Stimulated activated CD4-positive, alpha-beta T cell treated with anti-CD3 and anti-CD28 coated beads, Interleukin-12 subunit alpha, Interleukin-12 subunit beta, amount 100 ng/mL, for 4 hours (primary cell): ENCODE measurements at places on chromosomes 2 and 18.
A peak's percentile ranks its signal among the peaks of the same experiment; 100 is the strongest.

- no peak for DNase-seq
Observed at GRCh38 chr2:215723631-215724011, 287.8 kb upstream of the FN1 start.

GRCh38 chr18:25568986-25569385 is 217.0 kb upstream of the ZNF521 start:
- no peak for DNase-seq

DNA sequence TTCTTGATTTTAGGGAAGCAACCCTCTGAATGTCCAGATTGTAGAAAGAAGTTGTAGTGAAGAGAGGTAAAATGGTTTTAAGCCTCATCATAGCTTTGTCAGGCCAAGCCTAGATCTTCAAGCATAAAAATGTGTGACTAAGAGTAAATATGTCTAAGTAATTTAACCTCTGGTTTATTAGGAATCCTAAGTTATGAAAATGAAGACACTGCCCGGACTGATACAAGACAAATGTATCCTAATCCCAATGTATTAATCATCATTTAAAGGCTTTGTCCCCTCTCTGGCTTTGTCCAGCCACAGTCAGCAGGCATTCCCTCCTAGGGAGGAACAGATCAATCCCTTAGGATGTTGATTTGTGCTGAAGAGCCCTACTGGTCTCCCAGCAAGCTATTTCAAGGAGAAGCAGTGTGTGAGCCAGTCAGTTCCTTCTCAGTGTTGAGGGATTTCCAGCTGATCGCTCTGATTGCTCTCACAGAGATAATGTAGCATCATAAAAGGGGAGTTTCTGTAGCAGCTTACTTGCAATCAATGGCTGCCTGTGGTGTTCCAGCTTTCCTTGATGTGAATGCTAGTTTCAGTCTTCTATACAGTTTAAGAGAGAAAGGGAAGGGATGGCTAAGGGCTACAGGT is 796.1 kb downstream of the EPHA4 start:
- DNase-seq = no peak

GRCh38 chr2:109261906-109262631 is 133.1 kb downstream of the SH3RF3 start:
- no peak for DNase-seq

GRCh38 chr2:88600038-88600465 is 27.2 kb downstream of the EIF2AK3 start:
- DNase-seq = peak; percentile 4

- no peak for DNase-seq
Observed at GRCh38 chr2:230758566-230759480, 46.2 kb downstream of the CAB39 start.

GRCh38 chr2:39584283-39584965 is 81.3 kb upstream of the TMEM178A start:
- no peak for DNase-seq

DNA sequence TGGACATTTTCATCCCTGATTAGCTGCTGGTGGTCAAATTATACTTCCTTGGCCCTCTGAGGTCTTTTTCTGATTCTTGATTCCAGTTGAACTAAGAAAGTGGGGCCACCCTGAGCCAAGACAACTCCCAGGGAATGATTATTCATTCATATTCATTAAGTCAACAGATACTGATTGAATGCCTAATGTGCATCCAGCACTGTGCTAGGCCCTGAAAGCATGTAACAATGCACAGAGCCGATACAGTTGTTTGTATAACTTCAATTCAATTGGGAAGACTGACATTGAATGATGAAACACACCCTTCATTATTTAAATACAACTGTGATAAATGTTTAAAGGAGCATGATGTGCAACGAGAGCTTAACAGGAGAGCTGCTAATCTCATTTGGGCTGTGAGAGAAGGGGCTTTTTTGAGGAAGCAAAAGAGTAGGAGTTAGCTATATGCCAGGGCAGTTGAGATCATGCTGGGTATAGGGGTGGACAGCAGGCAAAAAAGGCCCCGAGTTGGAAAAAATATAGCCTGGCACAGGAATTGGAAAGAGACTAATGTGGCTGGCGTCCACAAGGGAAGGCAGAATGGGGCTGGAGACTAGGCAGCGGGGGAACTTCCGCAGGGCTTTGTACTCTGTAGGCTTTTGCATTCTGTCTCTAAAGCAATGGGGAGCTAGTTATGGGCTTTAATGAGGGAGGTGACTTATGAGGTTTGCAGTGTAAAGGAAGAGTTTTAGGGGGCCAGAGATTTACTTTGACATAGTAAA is 57.2 kb upstream of the ACVR1 start:
- no peak for DNase-seq

DNA sequence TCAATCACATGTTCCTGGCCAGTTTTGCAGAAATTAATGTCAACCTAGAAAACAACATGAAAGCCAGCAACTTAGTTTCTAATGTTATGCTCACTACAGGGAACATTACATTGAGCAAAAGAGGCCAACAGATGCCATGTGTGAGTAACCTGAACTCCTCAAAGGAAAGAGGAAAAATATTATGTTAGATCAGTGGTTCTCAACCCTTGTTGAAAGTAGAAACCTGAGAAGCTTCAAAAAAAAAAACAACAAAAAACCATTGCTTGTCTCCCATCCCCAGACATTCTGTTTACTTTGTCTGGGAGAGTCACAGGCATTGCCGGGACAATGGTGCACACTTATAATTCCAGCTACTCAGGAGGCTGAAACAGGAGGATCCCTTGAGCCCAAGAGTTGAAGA is 57.7 kb downstream of the METTL4 start:
- DNase-seq = no peak

DNA sequence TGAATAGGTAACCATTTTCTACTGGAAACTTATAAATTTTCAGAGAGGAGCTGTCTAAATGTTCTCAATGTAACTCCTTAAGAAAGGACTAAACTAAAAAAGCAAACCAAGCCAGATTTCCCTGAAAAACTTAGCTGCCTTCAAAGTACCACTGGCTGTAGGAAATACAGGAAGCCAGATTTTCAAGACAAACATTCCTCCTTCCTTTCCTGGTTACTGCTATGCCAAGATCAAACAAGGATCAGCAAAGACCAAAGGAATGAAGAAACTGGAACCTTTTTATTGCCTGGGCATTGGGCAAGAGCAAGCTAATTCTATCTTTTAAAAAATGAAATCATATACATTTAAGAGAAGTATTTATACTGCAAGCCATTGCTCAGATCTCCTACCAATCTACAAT is 212.7 kb downstream of the DYM start:
- no peak for DNase-seq

DNA sequence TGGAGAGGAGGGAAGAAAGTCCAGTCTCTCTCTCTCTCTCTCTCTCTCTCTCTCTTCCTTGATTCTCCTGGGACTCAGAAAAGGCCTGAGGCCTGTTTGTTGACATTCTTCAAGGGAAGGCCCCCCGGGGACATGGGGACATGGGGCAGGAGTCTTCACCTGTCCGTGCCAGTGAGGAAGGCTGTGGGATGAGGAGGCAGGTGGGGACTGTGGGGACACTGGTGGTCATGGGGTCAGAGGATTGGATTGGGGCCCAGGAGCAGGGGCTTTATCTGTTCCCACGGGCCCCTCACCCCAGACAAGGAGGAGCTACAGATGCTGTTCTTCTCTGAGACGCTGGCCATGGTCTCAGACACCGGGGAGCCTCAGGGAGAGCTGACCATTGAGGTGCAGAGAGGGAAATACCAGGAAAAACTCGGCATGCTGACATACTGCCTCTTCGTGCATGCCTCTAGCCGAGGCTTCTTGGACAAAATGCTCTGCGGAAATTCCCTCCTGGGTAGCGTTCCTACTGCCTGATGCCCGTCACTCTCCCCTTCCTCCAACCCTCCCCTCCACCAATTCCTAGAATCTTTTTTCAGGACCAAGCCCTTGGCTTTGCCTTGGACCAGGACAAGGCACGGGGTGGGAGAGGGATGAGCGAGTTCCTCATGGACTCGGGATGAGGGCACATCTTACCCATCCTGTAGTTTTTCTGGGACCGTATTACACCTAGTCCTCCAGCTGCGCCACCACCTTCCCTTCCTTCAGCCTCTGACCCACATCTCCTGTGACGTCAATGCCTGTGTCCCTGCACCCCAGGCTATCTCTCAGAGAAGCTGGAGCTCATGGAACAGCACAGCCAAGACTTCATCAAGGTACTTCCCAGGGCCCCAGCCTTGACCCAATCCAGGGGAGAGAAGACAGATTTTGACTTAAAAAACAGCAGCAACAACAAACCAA is 850 bp downstream of the CATIP start:
- no peak for DNase-seq

- no peak for DNase-seq
Observed at GRCh38 chr2:146820672-146821071, 1024.2 kb upstream of the ACVR2A start.

- no peak for DNase-seq
Observed at GRCh38 chr18:49630246-49630699, 68.4 kb downstream of the LIPG start.

- DNase-seq = no peak
Observed at GRCh38 chr2:218332920-218333645, 23.6 kb upstream of the CATIP start.

DNA sequence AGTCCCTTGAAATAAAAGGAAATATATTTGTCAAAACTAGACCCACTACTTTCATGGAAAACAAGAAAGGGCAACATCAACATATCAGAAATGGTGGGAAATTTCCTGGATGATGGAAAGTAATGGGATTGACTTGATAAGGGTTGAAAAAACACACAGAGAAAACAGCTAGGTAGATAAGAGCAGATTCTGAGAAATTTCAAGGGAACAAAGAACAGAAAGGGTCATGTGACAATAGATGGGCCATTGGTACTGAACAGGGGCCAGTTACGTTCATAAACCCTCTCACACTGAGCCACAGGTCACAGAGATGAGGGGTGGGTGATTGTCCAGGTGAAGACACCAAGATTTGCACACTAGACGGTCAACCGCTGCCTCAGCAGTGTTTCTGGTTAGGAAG is 98.7 kb downstream of the QPCT start:
- DNase-seq = no peak

GRCh38 chr2:236512267-236512666 is 57.4 kb upstream of the ACKR3 start:
- DNase-seq = no peak

DNA sequence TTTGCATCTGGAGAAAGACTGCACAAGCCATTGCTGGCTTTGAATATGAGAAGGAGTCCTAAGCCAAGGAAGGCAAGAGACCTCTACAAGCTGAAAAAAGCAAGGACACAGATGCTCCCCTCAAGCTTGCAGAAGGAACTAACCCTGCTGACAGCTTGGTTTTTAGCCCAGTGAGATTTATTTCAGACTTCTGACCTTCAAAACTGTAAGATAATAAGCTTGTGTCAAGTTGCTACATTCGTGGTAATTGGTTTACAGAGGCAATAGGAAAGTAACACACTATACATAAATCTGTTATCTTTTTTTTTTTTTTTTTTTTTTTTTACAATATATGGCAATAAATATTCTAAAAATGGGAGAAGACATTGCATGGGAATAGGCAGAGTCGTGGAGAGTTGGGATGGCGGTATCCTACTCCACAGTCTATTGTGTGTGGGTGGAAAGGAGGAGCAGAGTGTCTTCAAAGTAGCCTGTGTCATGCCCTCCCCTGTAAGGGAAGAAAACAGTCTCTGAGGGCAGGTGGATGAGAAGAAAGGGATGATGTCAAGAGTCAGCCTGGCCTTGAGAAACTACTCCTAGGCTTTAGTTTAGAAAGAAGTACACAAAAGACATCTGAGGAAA is 196.9 kb downstream of the THSD7B start:
- no peak for DNase-seq

- DNase-seq = no peak
Observed at GRCh38 chr2:138455691-138456090, 45.9 kb upstream of the SPOPL start.

DNA sequence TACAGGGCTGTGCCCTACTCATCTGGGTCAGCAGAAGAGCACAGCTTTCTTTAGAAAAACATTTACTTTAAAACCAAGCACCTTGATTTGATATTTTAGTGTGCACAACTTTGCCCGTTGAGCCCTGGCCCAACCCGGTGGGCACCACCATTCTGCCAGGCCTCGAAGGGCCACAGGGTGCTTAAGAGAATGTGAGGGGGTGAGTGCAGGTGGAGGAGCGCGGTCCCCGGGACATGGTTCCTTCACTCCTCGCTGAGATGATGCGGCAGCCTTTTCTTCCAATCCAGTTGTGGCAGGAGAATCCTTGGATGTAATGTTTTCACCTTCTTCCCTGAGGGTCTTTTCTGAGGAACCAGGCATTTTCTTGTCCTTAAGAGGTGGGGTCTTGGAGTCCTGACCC is 119.0 kb downstream of the RPIA start:
- no peak for DNase-seq

- DNase-seq = no peak
Observed at GRCh38 chr2:205681401-205682238, 681 bp upstream of the NRP2 start.

- DNase-seq = no peak
Observed at GRCh38 chr2:33512112-33512511, 35.7 kb downstream of the RASGRP3 start.

DNA sequence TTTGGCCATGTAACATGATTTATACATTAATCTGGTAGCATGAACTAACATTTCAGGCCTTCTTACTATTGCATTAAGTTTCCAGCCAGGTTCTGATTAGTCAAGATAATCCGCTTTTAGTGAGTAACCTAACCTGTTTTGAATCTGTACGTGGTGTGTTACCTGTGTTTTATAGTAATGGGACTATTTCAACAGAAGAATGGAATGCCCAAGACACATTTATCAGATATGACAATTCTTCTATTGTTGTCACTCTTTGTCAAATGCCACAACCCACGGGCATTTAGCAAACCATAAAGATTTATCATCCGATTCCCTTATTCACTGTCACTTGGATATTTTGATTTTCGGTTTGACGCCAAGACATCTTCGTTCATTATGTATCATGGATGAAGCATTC is 117.9 kb downstream of the ETAA1 start:
- DNase-seq = no peak

DNA sequence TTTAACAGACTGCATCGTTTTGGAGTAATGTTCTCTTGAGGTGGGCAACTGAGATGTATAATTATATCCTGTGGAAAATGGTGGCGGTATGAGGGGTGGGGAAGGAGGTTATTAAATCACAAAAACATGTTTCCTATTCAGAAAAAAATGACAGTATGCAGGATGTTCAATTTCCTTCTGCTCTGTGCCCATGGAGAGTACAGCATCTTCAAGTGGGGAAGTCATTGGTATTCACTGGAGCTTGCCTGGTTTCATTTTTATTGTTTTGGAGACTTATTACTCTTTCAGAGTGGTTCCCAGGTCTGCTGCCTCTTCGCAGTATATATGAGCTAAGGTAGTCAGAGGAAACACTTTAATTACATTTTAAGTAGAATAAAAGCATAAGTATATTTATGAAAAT is 318.8 kb upstream of the RAB12 start:
- no peak for DNase-seq

GRCh38 chr2:30987566-30987965 is 150.7 kb downstream of the GALNT14 start:
- no peak for DNase-seq

- DNase-seq = no peak
Observed at GRCh38 chr2:203175371-203175770, 63.4 kb upstream of the CYP20A1 start.

DNA sequence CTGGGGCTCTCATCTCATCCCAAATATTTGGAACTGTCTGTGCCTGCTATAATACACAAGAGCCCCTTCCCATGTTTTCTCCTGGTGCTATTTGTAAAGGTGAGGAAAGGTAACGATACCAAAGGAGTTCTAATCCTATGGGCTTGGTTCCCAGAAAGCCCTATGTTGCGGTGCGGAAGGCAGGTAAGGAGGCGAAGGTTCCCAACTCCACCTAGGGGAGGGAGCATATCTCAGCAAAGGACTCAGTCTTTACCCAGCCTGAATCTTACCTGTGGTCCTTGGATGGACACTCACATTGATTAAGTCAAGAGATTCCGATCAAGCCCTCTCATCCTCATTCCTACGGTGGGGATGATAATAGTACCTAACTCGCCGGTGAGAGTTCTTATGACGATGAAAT is 140.1 kb downstream of the BCL2 start:
- DNase-seq = no peak
